Stromal cell of bone marrow (primary cell): ENCODE measurements at places on chromosomes 1 and 21.

DNA sequence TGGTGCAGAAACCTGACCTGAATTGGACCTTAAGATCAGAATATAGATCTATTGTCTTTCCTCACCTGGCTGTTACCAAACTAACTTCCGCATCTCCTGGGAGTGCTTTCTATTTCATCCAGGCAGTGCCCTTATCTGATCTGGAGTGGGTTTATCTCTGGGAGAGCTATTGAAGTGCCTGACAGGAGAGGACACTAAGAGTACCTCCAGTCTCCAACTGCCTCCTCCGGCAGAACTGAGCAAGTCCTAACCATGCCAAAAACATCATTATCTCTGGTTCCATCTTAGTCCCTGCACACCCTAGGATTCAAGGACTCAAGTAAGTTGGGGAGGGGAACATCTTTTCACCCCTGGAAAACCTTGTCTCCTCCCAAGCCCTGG lies 12.4 kb upstream of the KCNJ15 start:
- no peak for DNase-seq

GRCh38 chr1:89881415-89882058 lies 60.7 kb downstream of the LRRC8D start:
- no peak for DNase-seq

GRCh38 chr1:63818567-63819325 lies 44.9 kb downstream of the ROR1 start:
- no peak for DNase-seq

- no peak for DNase-seq
Observed at GRCh38 chr1:7824701-7825100, 28.2 kb downstream of the UTS2 start.

GRCh38 chr1:22971161-22971560 lies 1.5 kb downstream of the LACTBL1 start:
- no peak for DNase-seq

DNA sequence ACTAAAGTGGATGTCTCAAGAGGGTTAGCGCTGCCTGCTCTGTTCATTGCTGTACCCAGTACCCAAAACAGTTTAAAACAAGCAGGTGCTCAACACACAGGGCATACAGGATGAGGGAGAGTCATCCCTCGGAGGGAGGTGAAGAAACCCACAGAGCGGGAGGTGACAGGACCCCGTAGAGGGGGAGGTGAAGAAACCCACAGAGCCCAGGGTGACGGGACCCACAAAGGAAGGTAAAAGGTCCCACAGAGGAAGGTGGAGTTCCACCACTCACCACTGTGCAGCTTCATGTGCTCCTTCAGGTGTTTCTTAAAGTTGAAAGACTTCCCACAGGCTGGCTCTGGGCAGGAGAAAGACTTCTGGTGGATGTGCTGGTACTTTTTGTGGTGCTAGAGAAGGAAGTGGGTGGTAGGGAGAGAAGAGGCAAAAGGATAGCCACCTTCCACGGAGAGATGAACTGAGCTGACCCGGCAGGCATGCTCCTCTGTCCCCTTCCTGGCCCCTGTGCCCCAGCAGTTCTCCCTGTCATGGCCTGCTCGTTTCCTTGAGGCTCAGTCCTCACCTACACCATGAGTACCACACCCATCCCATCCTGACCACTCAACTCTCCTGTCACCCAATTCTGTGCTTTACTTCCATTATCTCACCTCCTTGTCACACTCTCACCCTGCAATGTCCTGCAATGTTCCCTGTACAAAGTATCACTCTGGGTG lies 5.1 kb downstream of the ZNF692 start:
- no peak for DNase-seq

DNA sequence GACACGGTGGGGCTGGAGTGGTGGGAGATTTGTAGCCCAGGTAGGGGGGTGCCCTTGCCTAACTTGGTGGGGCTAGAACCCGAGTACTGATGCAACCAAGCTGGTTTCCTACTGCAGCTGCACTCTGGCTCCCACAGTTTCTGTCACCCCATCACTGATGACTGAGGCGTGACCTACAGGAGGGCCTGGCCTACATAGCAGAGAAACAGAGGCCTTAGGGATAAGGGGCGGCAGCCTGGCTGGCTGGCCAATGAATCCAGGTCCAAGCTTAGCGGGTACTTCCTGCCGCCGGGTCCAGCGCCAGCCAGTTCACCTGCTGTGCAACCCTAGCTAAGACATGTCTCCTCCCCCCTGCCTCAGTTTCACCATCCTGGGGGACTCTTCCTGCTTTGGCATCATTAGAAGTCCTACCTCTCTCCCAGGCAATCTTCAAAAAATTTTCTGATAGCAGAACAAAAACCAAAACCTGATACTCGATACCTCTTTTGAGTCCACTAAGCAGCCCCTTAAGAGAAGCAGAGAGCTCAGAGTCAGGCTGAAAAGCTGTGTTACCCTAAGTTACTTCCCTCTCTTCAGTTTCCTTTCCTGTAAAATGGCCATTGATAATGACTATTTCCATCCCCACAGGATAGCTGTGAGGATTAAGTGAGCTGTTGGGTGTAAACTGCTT lies 27.3 kb upstream of the RNF19B start:
- no peak for DNase-seq

DNA sequence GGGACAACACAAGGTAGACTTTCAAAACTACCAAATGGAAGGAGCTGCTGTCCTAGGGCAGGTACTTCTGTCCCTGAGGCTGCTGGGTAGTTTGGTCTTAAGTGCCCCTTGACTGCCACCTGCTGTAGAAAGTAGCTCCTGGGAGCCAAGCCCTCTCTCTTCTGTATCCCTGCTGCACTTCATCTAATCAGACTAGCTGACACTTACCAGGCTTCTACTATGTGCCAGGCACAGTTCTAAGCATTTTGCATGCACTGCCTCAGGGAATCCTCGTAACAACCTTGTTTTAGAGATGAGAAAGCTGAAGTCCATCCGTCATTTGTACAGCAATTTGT lies 15.9 kb upstream of the SRSF4 start:
- DNase-seq = no peak

- no peak for DNase-seq
Observed at GRCh38 chr1:116755066-116755465, 836 bp downstream of the CD2 start.

DNA sequence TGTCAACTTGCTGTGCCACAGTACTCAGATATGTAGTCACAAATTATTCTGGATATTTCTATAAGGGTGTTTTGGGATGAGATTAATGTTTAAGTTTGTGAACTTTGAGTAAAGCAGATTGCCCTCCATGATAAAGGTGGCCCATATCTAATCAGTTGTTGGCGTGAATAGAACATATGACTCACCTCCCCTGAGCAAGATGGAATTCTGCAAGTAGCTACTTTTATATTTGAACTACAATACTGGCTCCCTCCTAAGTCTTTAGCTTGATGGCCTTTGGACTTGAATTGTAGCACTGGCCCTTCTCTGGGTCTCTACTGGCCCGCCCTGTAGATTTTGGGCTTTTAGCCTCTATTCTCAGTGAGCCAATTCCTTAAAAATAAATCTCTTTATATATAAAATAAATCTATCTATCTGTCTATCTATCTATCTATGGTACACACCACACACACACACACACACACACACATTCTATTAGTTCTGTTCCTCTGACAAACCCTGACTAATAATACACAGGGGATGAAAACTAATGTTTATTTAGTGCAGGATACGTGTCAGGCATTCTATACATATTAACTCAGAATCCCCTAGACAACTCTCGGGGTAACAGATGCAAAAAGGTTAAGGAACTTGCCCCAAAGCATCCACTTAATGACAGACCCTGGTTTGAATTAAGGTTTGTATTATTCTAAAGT lies 37.9 kb upstream of the PDC start:
- DNase-seq = no peak

GRCh38 chr1:192807211-192808162 lies 1.4 kb upstream of the RGS2 start:
- DNase-seq = peak; percentile 40

GRCh38 chr21:33991133-33991532 lies 75.5 kb upstream of the ATP5PO start:
- no peak for DNase-seq

DNA sequence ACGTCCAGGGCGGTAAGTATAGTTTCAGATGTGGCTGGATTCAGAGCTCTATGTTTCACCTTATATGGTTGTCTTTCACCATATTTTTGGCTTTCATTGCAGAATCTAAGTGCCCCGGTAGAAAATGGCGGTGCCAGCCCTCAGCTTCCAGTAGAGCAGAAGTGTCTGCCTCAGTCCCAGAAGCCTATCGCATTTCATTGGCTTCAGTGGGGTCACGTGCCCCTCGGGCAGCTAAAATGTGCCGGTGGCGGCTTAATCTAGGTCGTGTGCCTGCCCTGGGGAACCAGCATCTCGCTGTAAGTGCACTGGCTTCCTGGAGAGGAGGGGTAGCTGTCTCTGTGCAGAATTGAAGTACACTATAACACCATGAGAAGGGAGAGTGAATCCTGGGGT lies 107.4 kb upstream of the MAGI3 start:
- no peak for DNase-seq

- no peak for DNase-seq
Observed at GRCh38 chr21:36962098-36962780, 4.2 kb downstream of the HLCS start.

GRCh38 chr1:115089420-115090185 lies at the start of gene TSPAN2:
TSS of gene TSPAN2 (minus strand) at chr1:115089503. CDS start at chr1:115089432, 71 bp downstream.
- peak; percentile 25 for DNase-seq

DNA sequence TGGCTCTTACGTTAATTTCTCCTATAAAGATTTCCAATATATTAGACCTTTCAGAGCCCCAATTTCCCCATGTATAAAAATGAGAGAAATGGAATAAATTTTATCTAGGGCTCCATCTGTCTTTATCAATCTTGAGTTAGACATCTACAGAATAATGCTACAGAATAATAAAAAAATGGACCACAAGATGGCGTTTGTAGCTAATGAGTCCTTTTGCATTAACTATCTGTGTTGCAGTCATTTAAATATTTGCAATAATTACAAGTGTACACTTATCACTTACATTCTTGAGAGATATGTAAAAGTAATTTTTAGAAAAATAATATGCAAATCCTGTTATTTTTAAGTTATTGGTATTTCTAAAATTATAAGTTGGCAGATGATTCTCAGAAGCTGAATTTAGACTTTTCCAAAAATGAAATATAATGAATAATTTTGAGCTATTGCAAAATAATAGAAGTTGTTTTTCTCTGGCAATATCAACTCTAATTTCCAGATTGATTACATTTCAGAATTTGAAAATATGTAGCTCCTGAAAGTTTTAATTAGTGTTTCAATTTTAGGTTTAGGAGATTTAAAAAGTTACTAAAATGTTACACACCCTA lies 87.7 kb downstream of the SNX7 start:
- peak; percentile 2 for DNase-seq

DNA sequence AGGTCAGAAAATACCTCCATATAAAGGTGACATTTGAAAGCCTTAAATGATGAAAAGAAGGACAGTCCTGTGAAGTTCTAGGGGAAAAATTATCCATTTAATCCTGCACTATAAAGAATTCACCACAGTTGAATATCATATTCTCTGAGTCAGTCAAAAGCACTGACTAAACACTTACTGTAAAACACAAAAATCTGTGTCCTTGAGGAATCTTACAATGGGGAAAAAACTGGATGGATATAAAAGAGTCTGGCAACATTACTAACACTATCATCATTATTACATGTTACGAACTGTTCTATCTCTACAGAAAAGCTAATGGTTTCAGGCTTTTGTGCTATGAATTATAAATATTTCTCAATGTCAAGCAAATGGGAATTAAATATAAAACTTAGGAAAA lies 42.4 kb upstream of the HP1BP3 start:
- peak; percentile 51 for DNase-seq

- DNase-seq = peak; percentile 76
Observed at GRCh38 chr1:9275567-9276034, 17.1 kb upstream of the SPSB1 start.

- DNase-seq = no peak
Observed at GRCh38 chr1:48930011-48930410, 153.3 kb upstream of the BEND5 start.

GRCh38 chr1:54610048-54610447 lies 13.3 kb downstream of the FAM151A start:
- no peak for DNase-seq

GRCh38 chr1:209650454-209650853 lies 1.8 kb downstream of the LAMB3 start:
- no peak for DNase-seq

DNA sequence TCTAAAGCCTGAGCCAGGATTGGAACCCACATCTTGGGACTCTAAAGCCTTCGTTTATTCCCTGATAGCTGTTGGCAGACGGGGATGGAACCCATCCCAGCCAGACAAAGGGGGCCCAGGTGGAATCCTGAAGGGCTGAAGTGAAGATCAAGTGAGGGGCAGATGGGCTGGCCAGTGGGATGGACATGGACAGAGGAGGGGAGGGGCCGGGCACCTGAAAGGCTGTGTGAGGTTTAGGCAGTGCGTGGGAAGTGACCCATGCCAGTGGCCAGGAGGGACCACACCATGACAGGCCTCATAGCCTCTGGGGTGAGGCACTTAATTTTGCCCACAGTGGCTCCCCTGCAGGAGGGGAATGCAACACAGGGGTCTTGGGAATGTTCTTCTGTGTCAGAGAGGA lies 44.6 kb upstream of the DMRTB1 start:
- DNase-seq = no peak

- DNase-seq = no peak
Observed at GRCh38 chr1:197307136-197307535, 39.1 kb downstream of the CRB1 start.

DNA sequence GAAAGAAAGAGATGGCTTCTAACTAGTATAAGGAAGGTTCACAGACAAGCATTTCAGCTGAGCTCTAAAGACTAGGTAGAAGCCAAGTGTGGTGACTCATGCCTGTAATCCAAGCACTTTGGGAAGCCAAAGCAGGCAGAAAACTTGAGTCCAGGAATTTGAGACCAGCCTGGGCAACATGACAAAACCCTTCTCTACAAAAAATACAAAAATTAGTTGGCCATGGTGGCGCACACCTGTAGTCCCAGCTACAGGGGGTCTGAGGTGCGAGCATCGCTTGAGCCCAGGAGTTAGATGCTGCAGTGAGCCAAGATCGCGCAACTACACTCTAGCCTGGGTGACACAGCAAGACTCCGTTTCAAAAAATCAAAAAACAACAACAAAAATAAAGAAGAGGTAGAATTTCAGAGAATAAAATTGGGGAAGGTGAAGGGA lies 27.8 kb downstream of the FBXO42 start:
- DNase-seq = peak; percentile 77

- peak; percentile 26 for DNase-seq
Observed at GRCh38 chr1:225318706-225319575, 108.9 kb downstream of the LBR start.

GRCh38 chr1:172874950-172875349 lies 175.8 kb downstream of the TNFSF18 start:
- DNase-seq = no peak
